Cerebellar nuclear complex (tissue), 1 donor: ENCODE measurements at places on chromosomes 11 and 22.

GRCh38 chr11:11293798-11294550, 59.1 kb downstream of the CSNK2A3 start:
- DNase-seq: no peak

GRCh38 chr11:122242731-122243130, 126.7 kb upstream of the BLID start:
- DNase-seq: no peak

DNA sequence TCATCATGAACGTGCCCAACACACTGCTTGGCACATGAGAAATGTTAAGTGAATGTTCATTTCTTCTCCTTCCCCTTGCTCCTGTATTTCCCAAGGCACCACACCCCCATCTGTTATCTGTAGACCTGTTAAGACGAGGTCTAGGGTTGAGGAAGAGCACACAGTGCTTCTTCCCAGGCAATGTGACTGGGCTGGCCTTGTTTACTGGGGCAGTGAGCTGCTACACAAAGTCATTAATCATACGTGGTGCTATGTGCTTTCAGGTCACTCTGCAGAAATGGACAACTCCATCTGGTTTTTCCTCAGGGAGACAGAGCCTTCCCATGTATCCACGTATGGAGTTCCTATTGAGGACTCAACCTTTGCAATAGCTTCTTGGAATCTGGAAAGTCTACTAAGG, 118.7 kb downstream of the KCNC1 start:
- DNase-seq: no peak

DNA sequence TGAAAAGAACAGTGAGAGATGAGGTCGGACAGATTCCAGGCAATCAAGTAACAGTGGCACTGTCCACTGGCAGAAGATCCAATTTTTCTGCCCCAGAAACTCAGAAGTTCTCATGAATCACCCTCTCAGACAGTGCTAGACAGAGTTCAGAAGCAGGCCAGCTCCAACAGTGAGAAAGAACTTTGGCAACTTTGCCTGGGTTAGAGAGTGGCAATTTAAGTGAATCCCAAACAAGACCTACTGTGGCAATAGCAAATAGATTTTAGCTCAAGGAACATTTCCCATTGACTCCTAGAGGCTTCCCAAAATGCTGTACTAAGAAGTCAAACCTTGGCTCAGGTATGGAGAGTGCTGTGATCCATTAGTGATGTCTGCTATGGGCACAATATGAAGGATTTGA, 12.3 kb downstream of the CD44 start:
- DNase-seq: no peak

- peak; percentile 52 for DNase-seq
Observed at GRCh38 chr22:37804881-37805809, 2.6 kb upstream of the GCAT start.

DNA sequence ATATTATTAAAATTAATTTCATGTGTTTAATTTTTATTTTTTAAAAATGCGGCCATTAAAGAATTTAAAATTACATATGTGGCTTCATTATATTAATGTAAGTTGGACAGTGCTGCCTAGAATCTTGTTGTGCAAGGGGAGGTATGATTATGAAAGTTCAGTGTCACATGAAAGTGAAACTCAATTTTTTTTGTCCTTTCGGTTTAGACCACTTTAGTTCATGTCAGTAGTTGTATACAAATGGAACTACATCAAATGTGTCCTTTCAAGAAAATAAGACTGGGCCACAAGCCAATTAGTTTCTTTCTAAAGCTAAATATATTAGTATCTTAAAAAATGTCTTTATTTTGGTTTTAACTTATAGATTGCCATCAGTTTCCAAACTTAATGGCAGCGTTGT, 35.7 kb downstream of the TBCEL start:
- DNase-seq: no peak

DNA sequence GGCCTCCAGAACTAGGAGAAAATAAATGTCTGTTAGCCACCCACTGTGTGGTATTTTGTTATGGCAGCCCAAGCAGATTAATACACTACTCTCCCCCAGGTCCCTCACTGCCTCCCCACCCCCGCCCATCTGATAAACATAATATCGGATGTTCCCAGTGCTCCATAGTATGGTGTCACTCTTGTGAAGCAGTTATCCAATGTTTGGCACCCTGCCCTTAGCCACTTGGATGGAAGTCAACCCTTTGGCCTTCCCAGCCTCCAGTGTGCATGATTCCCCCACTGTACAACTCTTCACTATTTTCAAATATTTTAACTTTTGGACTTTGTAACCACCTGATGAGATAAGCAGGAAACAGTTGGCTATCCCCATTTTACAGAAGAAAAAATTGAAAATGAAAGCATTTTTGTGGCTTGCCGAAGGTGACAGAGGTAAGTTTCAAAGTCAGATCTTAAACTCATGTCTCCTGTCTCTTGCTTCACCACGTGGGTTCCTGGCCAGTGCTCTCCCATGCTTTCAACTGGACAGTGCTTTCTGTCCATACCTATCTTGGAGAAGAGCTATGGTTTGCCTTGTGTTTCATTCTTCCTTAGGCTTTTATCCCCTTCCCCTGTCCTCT, 53.2 kb downstream of the ALX4 start:
- no peak for DNase-seq

DNA sequence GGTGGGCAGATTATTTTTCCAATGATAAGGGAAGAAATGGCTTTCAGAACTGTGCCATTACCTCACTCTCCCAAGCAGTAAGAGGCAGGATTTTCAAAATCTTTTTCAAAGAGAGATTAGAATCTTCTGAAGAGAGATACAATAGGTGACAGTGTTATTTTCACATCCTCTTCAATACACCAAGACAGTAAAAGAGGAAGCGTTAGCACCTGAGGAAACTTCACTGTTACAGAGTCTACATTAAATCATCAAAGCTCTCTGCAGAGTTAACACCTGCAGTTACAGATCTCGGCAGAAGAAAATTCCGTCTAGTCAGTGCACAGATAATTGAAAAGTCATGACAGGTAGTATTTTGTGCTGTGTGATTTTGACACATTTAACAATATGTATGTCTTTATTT, 144.9 kb downstream of the PGR start:
- DNase-seq: no peak

DNA sequence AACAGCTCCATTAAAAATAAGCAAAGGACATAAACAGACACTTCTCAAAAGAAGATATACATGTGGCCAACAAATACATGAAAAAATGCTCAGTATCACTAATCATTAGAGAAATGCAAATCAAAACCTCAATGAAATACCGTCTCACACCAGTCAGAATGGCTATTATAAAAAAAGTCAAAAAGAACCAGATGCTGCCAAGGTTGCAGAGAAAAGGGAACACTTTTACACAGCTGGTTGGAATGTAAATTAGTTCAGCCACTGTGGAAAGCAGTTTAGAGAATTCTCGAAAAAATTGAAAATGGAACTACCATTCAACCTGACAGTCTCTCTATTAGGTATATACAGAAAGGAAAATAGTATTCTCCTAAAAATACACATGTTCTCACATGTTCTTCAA, 102.4 kb upstream of the FIBIN start:
- DNase-seq: no peak

GRCh38 chr11:96008161-96008720, 84.3 kb upstream of the MTMR2 start:
- no peak for DNase-seq

GRCh38 chr11:27464909-27465308, 7.7 kb downstream of the LGR4 start:
- no peak for DNase-seq

DNA sequence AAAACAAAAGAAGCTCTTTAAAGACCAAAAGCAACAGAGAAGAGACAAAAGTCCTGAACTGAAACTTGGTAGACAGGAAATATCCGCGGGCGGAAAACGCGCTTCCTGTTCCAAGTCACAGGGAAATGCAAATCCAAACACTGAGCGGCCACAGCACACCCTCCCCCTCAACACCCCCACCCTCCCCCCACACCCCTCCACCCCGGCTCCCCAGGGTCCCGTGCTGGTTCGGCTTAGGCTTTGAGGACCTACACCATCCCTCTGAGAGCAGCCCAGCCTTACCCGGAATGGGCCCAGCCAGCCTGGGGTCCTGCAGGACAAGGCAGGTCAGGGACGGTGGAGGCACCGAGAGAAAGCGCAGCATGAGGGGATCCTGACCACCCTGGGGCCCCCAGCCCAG, 160.4 kb downstream of the BRD1 start:
- DNase-seq: no peak

GRCh38 chr11:129313541-129314297, 61.9 kb upstream of the BARX2 start:
- no peak for DNase-seq

- no peak for DNase-seq
Observed at GRCh38 chr11:65745049-65745448, 24.5 kb upstream of the RNASEH2C start.

GRCh38 chr11:1628506-1629325, 859 bp upstream of the KRTAP5-5 start:
- no peak for DNase-seq

DNA sequence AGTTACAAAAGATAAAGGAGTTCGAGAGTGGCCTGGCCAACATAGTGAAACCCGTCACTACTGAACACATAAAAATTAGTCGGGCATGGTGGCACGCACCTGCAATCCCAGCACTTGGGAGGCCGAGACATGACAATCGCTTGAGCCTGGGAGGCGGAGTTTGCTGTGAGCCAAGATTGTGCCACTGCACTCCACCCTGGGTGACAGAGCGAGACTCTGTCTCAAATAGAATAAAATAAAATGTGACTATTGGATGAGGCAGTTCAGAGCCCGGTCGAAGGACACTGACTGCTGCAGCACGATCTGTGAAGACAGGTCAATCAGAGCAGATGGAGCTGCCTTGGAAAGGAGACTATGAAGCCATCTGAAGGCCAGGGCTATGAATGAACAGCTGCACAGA, 37.7 kb upstream of the ANO1 start:
- DNase-seq: no peak
